GM12892 (cell line): ENCODE measurements at places on chromosomes 6 and 20.

DNA sequence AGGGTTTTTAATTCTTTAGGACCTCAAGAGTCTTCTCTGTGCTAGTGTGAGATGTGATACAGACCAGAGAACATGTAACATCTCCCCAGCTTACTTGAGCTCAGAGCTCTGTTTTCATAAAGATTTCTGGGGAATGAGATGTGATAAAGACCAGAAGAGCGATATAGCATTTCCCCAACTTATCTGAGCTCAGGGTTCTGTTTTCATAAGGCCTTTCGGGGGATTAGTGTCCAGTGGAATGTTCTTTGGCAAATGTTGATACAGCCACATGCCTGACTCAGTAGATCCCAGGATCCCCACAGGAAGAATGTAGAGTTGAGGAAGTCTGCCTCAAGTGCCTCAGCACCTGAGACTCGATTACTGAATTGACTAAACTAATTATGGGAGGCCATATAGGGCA lies 18.7 kb upstream of the TOP1 start:
- DNase-seq, result no peak

DNA sequence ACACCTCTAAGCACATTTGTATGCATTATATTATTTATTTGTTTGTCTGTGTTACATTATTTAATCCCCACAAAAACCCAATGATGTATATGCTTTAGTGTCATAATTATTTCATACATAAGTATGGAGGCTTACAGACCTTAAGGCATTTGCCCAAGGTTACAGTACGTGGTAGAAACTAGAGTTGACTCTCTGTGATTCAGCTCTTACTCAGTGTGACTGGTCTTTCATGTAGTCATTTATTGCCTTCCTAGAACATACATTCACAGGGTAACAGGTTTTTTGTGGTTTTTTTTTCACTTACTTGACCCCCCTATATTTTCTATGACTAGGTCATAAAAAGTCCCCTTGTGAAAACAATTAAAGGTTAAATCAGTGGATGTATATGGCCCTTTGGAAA lies 566.8 kb downstream of the TFAP2A start:
- DNase-seq, result no peak

DNA sequence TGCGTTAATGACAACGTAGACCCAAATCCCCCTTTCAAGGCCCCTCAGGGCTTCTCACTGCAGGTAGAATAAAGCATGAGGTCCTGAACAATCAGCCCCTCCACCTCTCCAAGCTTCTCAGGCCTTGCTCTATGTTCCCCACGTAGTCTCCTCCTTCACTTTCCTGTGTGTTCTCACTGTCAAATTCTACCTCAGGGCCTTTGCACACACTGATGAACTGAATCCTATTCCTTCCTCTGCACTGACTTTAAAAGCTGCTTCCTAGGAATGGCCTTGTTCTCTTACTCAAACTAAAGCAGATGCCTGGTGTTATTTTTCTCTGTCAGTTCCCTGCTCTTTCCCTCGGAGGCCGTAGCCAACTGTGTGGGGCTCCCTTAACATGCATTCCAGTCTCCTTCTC lies 66.8 kb upstream of the EDN1 start:
- no peak for DNase-seq

DNA sequence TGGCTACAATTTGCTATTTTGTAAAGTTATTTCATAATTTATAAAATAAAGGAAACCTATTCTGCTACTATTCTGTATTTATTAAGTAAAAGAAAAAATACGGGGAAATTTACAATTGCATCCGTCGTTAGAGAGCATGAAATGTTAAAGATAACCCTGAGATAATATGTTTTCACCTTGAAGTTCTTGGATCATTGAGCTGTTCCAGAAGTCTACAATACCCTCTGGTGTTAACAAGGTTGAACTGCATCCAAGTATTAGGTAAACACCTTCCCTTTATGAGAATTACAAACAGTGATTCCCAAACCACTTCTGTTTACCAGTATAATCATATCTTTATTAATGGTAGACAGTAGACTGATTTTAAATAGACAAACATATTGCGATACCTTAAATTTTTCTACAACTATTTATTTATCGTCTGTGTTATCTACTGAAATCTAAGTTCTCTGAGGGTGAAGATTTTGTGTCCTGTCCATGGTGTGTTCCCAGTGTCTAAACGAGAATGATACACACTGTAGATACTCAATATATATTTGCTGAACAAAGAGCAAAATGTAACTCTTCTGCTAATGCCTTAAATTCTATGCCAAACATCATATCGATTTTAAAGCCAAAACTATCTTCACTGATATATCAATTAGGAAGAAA lies 28.2 kb downstream of the TBC1D32 start:
- no peak for DNase-seq

GRCh38 chr6:22656706-22657351 lies 87.5 kb downstream of the HDGFL1 start:
- DNase-seq, result no peak

GRCh38 chr6:76886900-76887299 lies 576.4 kb downstream of the HTR1B start:
- DNase-seq, result no peak

GRCh38 chr20:46151936-46152335 lies 33.8 kb downstream of the CD40 start:
- peak; percentile 58 for DNase-seq
